ENCODE measurements at places on chromosomes 4 and X.

DNA sequence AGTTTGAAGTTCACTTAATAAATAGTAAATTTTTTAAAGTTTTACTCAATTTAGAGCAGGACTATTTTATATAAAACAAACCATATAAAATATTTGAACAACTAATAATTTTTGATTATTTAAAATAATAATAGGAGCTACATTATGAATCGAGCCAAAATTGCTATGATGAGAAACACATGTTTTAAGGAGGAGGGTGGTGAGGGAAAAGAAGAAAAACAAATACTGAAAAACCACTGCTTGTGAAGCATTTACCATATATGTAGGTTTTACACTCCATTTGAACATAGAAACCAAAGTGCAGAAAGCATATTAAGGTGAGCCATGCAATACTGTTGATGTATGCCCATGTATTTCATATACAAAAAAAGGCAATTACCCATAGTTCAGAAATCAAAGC lies 448.9 kb downstream of the FSTL5 start:
- no peak for DNase-seq

GRCh38 chr4:171484681-171485080 lies 328.5 kb upstream of the GALNTL6 start:
- DNase-seq, result no peak

DNA sequence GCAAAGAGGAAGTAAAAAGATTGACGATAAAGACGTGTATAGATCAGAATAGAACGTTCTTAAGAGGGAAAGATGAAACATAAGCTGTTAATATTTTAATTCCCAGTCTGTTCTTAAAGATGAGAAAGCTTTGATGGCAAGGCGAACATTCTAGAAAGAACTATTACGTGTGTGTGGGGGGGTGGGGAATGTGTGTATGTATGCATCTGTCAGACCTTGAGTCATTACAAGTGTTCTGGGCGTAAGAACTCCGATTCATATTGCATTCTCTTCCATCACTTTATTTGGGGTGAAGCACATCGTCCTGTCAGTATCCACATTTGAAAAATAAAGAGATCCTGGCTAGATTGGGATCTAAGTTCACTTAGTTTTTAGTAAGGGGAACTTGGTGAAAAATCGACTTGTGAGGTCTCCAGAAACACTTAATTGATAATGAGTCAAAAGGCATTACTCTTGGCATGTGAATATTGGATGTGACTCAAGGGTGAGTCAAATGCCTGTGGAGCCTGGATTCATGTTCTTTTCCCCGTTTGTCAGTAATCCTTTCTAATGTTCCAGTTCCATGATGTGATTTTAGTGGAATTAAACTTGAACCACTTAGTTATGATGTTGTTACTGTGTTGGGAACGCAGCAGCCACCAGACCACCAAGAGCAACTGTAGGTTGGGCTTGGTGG lies 3.1 kb downstream of the SMS start:
- no peak for DNase-seq

GRCh38 chrX:39645178-39645895 lies 452.4 kb downstream of the BCOR start:
- peak; percentile 56 for DNase-seq

GRCh38 chr4:99724067-99724466 lies 66.4 kb upstream of the C4orf54 start:
- no peak for DNase-seq

DNA sequence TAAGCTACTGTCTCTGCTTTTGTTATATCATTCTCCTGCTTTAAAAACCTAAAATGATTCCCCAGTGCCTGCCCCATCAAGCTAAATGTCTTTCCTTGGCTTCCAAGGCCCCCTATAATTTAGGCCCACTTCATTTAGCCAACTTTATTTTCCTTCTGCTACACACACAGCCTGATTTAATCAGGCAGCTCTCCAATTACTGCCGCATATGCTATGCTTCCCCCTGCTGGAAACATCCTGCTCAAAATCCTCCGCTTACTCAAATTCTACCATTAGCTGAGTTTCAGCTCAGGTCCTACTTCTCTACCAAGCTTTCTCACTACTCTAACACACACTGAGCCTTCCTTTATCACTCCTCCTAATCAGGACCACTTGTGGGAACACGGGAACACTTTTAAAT lies 17.0 kb downstream of the LAMP2 start:
- no peak for DNase-seq

GRCh38 chr4:95027905-95028618 lies 270.3 kb downstream of the BMPR1B start:
- DNase-seq, result no peak

DNA sequence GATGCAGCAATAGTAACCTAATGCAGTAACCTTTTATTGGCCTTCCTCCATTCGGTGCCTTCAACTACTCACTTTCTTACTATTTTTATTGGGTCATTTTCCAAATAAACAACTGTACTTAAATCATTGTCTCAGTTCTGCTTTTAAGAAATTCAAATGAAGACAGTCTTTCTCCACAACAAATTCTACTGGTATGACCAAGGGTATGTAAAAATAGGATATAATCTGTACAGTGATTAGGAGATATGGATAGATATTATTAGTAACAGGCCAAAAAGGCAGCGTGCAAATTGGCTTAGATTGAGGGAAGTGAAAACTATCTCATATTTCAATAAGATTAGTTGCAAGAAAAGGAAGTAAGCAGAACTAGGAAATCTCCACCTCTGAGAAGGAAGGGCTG lies 177.4 kb upstream of the PPP1R2C start:
- DNase-seq, result no peak

DNA sequence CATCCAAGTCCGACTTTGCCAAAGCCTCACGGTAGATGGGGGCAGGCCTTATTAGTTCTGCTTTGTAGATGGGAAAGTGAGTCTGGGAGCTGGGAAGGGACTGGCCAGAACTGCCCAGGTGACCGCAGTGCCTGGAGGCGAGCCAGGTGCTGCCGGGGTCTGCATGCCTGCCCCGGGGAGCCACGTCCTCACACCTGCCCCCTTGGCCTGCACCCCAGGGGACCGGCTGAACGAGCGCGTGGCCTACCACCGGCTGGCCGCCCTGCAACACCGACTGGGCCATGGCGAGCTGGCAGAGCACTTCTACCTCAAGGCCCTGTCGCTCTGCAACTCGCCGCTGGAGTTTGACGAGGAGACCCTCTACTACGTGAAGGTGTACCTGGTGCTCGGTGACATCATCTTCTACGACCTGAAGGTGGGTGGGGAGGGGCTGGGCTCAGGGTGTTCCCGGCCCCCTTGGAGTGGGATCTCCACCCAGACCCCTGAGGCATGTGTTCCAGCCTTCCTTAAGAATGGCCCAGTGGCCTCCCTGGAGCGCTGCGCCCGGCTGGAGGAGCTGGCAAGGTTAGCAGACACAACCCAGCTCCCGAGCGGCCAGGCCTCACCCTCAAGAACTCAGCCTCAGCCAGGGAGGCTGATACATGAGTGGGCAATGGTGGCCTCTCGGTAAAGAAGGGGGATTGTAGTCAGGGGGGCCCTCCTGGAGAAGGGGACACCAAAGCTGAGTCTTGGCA lies 32.1 kb upstream of the HTRA3 start:
- no peak for DNase-seq

- DNase-seq, result no peak
Observed at GRCh38 chr4:133145758-133146573, 3.1 kb upstream of the PCDH10 start.

DNA sequence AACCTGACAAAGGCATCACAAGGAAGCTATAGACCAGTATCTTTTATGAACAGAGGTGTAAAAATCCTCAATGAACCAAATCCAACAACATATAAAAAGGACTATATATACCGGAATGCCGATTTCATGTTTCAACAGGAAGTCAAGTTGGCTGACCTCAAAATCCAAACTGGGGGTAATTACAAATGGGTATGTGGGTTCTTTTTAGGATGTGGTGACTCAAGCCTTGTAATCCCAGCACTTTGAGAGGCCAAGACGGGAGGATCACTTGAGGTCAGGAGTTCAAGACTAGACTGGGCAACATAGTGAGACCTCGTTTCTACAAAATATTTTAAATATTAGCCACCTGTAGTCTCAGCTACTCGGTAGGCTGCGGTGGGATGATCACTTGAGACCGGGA lies 10.4 kb downstream of the PRSS48 start:
- DNase-seq, result no peak

DNA sequence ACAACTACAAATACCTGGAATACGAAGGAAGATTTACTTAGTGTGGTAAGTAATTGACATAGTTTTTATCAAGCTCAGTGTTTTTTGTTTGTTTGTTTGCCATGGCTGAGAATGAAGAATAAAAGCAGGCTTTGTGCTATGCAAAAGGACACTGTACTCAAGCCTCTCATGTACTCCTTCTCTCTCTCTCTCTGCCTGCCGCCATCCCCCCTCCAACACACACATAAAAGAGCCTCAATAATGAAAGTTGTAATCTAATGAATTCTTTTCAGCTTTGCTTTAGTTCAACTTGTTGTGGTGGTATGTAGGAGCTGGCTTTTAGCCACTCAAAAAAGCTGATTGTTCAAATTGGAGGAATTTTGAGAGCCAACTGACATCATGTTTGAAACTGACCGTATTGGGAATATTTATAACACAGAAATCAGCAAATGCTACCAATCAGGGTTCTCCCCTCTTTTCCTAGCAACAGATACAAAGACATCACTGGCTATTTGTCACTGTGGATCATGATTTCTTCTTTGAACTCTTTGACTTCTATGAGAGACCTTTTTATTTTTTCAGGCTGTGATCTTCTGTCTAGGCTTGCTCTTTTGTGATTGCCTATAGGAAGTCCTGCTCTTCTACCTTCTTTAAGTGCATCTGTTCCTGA lies 1148.8 kb downstream of the RAPGEF2 start:
- DNase-seq, result no peak

DNA sequence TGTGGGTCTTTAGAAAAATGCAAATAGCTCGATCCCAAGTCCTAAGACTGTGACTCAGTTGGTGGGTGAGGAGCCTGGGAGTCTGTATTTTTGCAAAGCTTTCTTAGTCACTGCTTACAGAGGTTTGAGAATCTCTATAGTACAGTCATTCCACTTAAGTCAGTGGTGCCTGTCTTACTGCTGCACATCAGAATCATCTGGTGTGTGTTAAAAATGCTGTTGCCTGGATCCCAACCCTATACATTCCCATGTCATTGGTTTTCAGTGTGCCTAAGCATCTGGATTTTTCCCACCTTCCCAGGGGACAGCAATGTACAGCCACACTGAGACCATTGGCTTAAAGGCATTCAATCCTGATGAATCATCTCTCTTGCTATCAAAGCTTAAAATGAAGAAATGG lies 21.0 kb upstream of the GEMIN8 start:
- DNase-seq, result no peak

DNA sequence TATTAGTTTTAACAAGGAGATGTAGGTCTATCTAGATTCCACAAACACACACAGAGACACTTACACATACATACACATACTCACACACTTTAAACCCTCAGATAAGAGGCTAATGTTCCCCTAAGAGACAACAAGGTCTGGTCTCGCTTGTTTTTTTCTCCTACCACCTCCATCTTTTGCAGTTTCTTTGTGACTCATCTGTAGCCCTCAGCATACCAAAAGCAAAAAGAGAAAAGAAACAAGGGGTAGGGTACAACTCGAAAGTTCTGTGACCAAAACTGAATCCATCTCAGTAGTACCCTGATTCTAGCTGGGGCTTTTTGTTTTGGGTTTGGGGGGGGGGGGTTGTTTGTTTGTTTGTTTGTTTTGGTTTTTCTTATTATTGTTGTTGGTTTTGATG lies 12.2 kb upstream of the EXOSC9 start:
- DNase-seq, result no peak

GRCh38 chr4:90226734-90227133 lies 99.5 kb downstream of the CCSER1 start:
- no peak for DNase-seq

DNA sequence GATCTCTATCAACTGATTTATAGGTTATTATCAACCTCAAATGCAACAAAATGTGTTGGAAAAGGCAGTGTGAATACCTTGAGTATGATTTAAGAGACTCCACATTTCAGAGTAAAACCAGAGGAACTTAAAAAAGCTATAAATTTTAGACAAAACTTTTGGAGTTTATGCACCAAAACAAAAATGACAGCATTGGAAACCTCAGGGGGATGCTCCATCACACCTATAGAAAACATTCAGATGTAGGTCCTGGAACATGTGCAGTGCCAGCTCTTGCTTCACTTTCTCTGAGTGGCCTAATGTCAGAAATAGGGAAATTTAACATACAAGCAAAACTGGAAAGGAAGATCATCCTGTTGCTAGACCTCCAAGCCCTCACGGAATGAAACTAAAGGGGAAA lies 5.8 kb upstream of the VEGFC start:
- DNase-seq, result no peak

DNA sequence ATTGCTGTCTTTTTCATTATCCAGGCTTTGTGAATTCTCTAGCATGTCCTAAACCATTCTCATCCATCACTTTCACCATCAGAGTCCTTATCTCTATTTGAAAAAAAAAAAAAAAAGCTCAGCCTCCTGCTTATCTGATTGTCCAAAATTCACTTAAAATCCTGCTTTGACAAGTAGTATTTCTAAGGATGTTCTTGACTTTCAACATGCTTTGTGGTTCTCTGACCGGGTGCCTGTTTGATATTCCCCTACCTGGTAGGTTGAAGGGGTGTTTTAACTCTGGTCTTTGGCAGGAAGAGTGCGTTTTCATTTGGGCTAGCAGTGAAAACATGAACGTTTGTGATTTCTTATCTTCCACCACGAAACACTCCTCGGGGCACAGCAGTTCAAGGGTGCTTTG lies 17.3 kb upstream of the BBS12 start:
- no peak for DNase-seq

GRCh38 chr4:63316633-63317032 lies 1092.6 kb downstream of the TECRL start:
- no peak for DNase-seq

GRCh38 chr4:104063341-104063740 lies 343.6 kb upstream of the TACR3 start:
- DNase-seq, result no peak

- no peak for DNase-seq
Observed at GRCh38 chr4:91990726-91991125, 313.0 kb upstream of the GRID2 start.

DNA sequence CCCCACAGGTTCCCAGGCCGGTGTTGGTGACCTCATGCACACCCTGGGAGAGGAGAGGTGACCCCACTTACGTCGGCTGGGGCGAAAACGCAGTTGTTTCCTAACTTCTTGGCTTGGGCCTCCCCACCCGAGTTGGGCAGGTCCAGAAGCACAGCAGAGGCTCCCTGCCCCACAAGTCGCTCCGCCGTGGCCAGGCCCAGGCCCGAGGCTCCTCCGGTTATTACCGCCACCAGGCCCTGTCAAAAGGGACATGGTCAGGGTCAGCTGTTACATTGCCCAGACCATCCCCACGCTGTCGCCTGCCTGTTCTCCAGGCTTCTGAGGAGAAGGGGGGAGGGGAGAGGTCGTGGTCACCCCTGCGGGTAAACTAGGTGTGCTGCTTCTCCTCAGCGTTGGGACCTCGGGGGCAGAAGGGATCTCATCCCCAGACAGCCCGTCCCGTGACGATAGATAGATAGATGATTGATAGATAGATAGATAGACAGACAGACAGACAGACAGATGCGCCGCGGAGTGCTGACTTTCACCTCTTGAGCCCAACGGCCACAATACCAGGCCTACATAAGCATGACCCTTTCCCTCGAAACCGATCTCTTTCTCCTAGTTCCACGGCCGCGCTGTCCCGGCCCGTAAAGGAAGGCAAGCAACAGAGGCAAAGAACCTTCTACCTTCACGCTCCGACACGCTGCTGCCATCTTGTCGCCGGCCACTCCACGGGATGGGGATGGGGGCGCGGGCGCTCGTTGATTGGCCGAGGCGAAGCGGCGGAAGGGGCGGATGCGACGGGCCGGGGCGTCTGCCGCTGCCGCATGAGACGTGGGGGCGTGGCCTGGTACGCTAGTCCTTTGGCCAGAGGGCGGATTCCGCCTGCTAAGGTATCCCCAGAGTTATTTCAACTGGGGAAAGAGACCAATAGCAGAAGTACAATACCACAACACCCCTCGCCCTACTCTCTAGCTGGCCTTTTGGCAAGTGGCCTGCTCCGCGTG lies at the start of gene HSD17B10:
TSS of gene HSD17B10 (minus strand) at position 720 of the 989 bp plus-strand sequence. CDS start at position 695, 25 bp downstream.
- peak; percentile 66 for DNase-seq

Data from right kidney (tissue), 9 donors.